ENCODE measurements at places on chromosomes 6 and 20.
A peak's percentile ranks its signal among the peaks of the same experiment; 100 is the strongest.

DNA sequence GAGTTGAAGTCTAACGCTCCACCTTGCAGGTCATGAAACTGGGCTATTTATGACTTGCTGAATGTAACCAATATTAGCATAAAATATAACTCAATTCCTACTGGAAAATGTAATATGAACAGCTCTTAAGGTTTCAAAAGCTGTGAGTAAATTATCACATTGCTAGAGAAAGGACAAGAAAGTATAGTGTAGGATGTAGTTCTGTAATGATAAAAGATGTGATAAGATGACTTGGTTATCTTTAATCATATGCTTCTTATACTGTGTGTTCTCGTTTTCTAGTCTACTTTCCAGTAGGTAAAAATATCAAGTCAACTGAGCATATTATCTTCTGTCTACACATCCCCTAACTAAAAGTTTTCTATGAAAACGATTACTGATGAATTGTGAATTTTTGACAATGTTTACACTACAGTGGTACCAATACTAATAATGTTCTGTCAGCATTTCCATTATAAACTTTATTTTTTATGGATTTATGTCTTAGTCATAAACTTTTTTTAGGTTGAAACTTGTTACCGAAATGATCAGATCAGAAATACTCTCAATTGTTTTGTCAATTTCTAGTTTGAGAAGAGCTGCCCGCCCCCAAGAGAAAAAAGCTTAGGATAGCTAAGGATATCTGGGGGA is 14.6 kb downstream of the MED23 start:
- DNase-seq: no peak

GRCh38 chr20:19909725-19910124 is 107.4 kb upstream of the NAA20 start:
- peak; percentile 66 for DNase-seq

GRCh38 chr6:150791717-150792116 is 73.8 kb upstream of the MTHFD1L start:
- no peak for DNase-seq

- DNase-seq: no peak
Observed at GRCh38 chr6:47718571-47718970, 20.2 kb downstream of the ADGRF4 start.

GRCh38 chr20:25237610-25238318 is 10.1 kb upstream of the PYGB start:
- DNase-seq: peak; percentile 98

DNA sequence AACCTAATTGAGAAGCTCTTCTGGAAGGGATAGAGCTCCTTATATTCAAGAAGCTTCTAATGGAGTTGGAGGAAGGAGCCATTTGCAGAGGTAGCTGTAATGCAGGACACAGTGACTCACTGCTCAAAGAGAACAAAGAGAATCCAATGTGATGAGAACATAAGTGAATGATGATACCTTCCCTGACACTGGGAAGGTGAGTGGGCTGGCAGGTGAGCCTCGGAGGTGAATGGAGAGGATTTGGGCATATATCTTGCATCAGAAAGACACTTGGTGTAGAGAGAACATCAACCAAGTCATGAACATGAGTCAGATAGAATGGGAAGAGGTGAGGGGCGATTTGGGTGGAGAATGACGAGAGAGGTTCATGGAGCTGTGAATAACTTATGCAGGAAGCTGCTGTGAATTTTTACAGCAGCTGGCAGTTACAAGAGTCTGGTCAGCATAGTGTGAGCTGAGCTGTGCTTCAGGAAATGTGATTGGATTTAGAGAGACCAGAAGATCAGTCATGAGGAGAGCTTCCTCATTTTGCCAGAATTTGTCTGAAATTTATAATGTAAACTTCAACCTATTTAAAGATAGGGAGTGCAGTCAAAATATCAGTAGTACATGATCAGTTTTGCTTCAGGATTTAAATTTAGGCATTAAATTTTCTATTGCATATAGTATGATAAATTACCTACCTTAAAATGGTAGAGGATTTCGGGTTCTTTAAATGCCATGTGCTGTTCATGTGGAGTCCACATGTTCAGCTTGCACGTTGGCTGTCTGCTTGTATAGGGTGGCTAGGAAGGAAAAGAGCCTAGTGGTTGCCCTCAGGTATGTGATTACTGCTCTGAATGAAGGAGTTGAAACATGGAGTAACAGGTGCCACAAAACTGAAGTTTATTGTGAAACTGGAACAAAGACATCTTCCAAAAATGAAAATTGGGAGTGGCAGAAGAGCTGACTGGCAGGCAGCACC is 59.2 kb upstream of the KIF25 start:
- no peak for DNase-seq

GRCh38 chr20:6576726-6577125 is 190.8 kb upstream of the BMP2 start:
- DNase-seq: no peak

GRCh38 chr6:40353197-40353966 is 233.8 kb downstream of the LRFN2 start:
- DNase-seq: no peak

GRCh38 chr20:12598894-12599293 is 409.9 kb upstream of the SPTLC3 start:
- no peak for DNase-seq

- DNase-seq: peak; percentile 58
Observed at GRCh38 chr6:124963416-124963785, 1.2 kb downstream of the RNF217 start.

- DNase-seq: no peak
Observed at GRCh38 chr6:15014958-15015357, 230.9 kb upstream of the JARID2 start.

DNA sequence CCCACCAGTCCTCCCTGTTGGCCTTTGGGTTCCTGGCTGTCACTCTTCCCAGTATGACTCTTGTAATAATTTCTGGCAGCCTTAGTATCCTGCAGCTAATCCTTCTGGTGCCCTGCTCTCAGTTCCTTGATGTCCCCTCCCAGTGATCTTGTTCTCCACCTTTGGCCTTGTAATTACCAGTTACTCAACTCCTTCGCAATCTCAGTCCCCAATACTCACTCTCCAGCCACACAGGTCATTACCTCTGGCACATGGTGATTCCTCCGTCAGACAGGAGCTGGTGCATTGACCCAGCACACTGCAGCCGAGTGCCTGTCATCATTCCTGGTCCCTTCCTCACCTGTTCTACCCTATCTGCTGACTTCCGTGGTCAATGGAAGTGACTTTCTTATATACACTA is 101.4 kb downstream of the FAM120B start:
- no peak for DNase-seq

GRCh38 chr6:38671885-38672467 is 31.0 kb downstream of the GLO1 start:
- DNase-seq: peak; percentile 74

DNA sequence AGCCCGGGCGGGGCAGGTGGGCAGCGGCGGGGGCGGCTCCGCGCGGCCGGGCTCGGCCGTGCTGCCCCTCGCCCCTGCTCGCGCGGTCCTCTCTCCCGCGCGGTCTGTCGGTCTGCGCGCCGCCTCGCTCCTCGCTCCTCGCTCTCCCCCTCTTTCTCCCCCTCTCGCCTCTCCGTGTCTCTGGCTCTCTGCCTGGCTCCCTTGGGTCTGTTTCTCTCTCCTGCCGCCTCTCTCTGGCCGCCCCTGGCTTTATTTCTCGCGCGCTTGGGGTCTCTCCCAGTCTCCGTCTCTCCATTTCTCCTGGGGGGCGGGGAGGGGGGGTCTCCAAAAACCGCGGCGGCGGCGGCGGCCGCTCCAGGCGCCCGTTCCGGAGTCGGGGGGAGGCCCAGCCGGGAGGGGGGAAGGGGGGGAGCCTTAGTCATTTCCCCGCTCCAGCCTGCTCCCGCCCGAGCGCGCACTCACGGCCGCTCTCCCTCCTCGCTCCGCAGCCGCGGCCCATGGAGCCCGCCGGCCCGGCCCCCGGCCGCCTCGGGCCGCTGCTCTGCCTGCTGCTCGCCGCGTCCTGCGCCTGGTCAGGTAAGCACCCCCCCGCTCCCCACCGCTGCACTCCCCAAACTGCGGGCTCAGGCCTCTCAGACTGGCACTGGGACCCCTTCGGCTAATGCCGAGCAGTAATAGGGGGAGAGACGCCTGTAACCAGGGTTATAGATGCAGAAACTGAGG is at the start of gene SIRPA:
Gene SIRPA, plus strand, starts transcription at position 457 of the 723 bp plus-strand sequence. Its CDS starts 41 bp downstream, at position 498.
- DNase-seq: peak; percentile 72

DNA sequence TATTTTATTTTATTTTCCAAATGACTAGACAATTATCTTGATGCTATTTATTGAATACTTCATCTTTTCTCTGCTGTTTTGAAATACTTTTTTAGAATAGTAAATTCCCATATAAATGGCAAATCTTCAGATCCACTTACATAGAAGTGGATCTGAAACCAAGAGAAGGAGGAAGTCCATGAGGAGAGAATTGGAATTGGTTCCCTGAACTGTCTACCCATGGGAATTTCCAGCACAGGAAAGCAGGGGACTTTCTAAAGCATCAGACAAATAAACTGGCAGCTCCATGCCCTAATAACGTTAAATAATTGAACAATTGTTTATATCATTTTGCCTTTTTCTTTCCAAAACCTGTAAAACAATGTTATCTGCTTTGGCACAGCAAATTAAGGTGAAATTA is 47.1 kb upstream of the PNRC1 start:
- no peak for DNase-seq

- DNase-seq: peak; percentile 66
Observed at GRCh38 chr20:23680146-23680545, 8.7 kb downstream of the CST4 start.

DNA sequence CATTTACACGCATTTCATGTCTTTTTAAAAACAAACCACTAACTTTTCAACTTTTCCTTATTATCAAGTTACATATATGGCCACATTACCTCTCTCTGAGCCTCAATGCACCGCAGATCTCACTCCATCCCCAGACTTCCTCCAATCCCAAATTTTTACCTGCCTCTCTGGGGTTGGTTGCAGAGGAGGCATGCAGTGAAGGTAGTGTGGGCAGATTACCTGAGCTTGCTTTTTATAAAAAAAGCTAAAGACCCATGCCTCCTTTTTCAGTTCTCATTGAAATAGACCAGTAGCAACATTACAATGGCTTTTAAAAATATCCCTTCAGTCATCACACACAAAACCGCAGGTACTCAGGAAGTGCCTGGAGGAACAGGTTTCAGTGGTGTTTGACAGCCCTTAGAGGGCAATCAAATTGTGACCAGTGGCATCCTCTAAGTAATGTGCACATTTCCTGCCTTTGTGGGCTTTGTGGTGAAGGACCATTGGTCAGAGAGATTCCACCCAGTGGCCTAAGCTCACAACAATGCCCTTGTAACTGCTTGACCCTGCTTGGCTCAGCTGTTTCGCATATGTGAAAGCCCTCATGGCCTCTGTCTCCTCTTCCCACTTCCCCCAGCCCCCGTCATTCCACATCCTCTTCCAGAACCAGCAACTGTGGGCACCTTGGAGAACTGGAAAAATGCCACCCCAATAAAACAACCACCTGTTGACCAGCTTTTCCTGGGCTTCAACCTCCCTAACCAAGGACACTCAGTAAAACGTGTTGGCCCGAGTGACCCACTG is 30.2 kb upstream of the IL17A start:
- DNase-seq: no peak

GRCh38 chr6:113755449-113756289 is 101.5 kb upstream of the MARCKS start:
- no peak for DNase-seq

GRCh38 chr6:9398767-9399373 is 963.5 kb upstream of the SLC35B3 start:
- DNase-seq: peak; percentile 4

DNA sequence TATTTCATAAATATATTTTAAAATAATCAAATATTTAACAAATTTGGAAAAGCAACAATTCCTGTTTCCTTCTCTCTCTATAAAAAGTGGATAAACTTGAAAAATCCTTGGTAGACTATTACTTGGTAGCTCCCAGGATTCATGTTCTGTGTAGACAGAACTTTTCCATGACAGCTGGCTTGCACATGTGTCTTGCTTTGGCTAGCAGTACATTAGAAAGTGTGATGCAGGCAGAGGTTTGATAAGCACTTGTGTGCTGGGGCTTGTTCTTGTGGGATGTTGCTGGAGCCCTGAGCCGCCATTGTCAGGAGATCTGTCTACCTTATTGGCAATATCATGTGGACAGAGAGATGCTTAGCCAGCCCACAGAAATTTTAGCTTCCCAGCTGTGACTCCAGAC is 327.2 kb downstream of the CDKAL1 start:
- DNase-seq: no peak

DNA sequence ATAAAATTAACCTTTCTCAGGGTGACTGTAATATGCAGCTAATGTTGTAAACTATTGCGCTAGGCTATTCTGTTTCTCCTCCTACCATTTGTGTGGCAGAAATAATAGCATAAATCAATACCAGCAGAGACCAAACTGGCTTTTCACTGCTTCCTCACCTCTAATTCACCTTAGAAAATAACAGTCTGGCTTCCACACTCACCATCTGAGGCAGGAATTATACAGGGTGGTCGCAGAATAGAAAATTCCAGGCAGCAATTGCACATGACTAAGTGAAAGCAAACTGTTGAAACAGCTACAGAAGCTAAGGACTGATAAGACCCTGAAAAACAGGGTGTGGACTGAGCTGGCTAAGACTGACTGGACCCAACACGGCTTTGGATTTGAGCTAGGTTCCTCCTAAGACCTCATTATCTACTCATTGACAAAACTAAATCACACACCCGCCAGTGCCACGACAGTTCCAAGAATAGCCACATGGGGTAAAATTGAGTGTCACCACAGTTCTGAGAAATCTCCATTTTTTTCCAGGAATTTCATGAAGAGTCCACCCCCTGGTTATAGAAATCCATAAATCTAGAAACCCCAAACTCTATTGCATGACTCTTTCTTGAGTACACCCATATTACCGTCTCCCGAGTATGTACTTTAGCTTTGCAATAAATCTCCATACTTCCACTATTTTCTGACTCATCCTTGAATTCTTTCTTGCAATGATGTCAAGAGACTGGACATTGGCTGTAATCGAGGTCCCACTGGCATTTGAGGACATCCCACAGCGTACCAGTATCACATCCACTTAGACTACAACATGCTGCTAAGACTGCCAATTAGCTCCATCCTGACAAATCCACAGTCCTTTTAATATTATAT is 60.9 kb upstream of the KCNQ5 start:
- DNase-seq: peak; percentile 21

DNA sequence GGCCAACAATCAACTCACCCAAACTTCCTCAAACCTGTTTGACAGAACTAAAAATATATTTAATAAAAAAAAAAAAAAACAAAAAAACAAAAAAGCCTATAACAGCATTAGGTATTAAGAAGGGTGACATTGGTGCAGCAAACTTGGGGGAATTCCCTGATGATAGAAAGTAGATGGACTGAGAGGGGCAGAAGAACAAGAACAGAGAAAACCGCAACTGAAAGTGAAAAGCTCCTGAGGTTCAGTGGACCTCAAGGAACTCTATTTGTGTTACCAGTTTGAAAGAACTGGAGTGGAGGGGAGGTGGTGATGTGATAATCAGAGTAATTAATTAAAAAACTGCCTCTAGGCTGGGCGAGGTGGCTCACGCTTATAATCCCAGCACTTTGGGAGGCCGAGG is 53.8 kb downstream of the MACROD2 start:
- no peak for DNase-seq
